ENCODE measurements at places on chromosomes 13 and 19. TPM values are rescaled to one million over a fixed set of nuclear protein-coding genes. Genes with fewer than 3 reads are reported as not detected.

DNA sequence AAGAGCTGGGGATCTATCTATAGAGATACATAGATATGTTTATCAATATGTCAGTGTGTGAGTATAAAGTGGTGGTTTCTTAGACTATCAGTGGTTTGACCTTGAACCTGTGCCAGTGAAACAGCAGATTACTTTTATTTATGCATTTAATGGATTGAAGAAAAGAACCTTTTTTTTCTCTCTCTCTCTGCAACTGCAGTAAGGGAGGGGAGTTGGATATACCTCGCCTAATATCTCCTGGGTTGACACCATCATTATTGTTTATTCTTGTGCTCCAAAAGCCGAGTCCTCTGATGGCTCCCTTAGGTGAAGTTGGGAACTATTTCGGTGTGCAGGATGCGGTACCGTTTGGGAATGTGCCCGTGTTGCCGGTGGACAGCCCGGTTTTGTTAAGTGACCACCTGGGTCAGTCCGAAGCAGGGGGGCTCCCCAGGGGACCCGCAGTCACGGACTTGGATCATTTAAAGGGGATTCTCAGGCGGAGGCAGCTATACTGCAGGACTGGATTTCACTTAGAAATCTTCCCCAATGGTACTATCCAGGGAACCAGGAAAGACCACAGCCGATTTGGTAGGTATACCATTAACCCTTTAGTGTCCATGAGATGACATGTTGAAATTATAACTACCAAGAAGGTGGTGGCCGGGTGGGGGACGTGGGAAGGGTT is 880 bp downstream of the FGF9 start:
- no peak for DNase-seq

- no peak for DNase-seq
These were observed 5.8 kb downstream of the CHAMP1 start for GRCh38 chr13:114320065-114320464.

- DNase-seq, result no peak
These were observed 36.7 kb downstream of the TMEM161A start for GRCh38 chr19:19101540-19101939.

DNA sequence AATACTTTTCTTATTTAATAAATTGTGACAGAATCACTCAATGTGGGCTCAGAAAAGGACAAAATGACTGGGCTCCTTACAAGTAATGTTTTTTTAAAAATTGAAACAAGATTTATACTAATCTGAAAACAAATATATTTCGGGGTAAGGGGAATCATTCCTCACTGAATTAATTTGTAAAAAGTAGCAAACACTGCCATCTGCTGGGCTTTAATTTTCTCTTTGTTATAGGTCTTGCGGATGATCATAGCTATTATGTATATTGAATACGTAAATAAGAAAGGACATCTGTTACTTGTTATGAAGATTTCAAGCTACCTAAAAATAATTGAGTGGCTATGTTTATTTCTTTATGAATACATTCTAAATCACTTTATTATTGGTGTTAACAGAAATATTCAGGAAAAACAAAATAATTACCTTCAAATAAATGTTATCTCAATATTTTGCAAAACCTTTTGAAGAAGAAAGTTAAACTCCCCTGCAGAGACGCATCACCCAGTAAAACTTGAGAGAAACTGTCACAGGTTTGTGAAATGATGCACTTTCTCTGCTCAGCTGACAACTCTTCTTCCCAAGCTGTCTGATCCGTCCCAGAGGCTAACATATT is 17.8 kb upstream of the ENOX1 start:
- no peak for DNase-seq

Gene KIR3DL2
- not detected for polyA plus RNA-seq

DNA sequence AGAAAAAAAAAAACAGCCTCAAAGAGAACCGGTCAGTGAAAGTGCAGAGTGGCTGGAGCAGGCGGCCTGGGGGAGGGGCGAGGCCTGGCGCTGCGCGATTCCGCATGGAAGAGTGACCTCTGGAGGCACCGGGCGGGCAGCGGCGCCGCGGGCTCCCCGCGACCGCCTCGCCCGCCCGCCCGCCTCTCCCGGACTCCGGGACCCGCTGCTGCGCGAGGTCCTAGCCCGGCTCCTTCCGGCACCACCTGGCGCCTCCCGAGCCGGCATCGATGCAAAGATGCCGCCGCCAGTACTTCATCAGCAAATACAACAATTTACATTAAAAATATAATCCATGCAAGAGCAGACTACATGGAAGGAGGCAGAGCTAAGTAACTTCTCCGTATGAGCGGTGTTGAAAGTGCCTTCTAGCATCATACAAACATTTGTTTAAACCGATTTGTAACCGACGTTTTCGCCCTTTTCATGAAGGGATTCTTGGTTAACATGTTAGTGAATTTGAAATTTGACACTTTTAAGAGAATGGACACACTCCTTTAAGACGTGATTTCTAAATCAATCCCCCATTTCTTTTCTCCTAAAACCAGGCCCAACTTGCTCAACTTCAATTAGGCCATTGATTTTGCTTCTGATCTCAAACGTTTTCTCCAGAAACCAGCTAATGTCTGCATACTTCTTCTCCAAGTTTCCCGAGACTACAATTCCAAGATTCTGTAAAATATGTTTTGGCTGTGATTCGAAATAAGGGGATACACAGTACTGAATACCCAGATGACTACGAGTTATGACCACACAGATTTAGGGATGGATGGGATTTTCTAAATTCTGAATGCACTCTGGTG is 2.1 kb downstream of the EFNB2 start:
- no peak for DNase-seq

- no peak for DNase-seq
These were observed 19.9 kb downstream of the IFNL3 start for GRCh38 chr19:39224910-39225309.

GRCh38 chr13:99991013-99991827 is 9.6 kb downstream of the ZIC2 start:
- no peak for DNase-seq

- DNase-seq, result no peak
These were observed 1678.3 kb upstream of the PCDH20 start for GRCh38 chr13:63093907-63094469.

- DNase-seq, result no peak
These were observed 384.5 kb upstream of the GPC6 start for GRCh38 chr13:92842145-92842544.

Gene RFPL4AL1
- polyA plus RNA-seq, result not detected

GRCh38 chr13:20157151-20157796 is 3.6 kb downstream of the GJA3 start:
- no peak for DNase-seq

Gene ZNF99
- polyA plus RNA-seq, result not detected

Gene SLC39A3
- 52.9 TPM for polyA plus RNA-seq

Gene ADGRE3
- polyA plus RNA-seq, result not detected

DNA sequence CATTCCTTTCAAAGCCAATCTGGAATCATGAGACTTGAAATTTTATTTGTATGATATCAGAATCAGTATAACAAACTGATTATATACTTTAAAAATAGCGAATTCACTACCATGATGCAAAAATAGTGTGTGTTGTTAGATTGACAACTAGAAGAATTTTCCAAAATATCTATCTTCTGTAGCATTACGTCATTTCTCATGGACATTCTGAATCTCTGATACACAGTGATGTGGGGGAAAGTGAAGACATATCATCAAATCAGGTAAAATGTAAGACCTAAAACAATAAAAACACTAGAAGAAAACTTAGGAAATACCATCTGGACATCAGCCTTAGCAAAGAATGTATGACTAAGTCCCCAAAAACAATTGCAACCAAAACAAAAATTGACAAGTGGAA is 1292.0 kb upstream of the PCDH9 start:
- DNase-seq, result no peak

DNA sequence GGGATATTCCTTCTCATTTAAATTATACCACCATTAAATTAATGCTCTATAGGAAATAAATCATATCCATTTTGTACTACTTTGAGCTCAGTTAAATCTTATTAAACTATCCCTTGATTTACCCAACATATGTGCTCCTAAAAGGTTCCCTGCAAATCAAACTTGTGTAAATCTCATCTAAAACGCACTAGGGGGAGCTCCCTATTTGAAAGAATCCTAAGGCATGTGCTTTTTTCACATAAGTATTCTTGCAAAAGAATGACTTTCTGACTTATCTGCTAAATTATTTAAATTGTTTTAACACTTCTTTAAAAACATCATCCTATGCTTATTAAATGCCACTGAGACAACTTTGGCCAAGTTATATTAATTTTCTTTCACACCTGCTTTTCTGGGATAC is 7.9 kb downstream of the INTS6 start:
- DNase-seq, result no peak

Gene MEDAG
- polyA plus RNA-seq, result 2.4 TPM

Gene ZNF254
- 4.4 TPM for polyA plus RNA-seq

DNA sequence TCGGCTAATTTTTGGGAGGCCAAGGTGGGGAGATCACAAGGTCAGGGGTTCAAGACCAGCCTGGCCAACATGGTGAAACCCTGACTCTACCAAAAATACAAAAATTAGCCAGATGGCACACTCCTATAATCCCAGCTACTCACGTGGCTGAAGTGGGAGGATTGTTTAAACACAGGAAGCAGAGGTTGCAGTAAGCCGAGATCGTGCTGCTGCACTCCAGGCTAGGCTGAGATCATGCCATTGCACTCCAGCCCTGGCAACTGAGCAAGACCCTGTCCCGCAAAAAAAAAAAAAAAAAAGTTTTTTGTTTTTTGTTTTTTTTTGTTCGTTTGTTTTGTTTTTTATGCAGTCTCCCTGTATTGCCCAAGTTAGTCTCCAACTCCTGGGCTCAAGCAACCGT is 21.2 kb downstream of the MAST1 start:
- DNase-seq, result no peak

- DNase-seq, result no peak
These were observed 5.9 kb downstream of the SLAIN1 start for GRCh38 chr13:77703408-77703807.

DNA sequence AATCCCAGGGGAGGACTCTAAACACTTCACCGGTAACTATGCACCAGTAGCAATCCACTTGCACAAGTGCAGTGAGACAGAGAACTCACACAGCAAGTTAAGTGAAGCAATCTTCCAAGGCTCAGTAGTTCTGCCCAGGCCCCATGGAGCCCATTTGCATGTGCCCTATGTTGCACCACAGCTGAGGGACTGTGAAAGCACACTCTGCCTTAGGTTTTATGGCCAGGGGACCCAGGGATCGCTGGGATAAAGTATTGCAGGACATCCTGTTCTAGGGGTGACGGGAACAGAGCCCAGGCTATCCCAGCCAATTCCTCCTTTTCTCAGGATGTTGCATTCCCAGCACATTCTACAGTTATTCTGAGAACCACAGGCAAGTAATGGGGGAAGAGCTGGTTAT is 6.0 kb upstream of the AMER2 start:
- no peak for DNase-seq
